ENCODE measurements at places on chromosomes 1 and 21. TPM values are rescaled to one million over a fixed set of nuclear protein-coding genes. Genes with fewer than 3 reads are reported as not detected.

GRCh38 chr1:109625176-109625575, 5.5 kb downstream of the AMPD2 start:
- DNase-seq = no peak

DNA sequence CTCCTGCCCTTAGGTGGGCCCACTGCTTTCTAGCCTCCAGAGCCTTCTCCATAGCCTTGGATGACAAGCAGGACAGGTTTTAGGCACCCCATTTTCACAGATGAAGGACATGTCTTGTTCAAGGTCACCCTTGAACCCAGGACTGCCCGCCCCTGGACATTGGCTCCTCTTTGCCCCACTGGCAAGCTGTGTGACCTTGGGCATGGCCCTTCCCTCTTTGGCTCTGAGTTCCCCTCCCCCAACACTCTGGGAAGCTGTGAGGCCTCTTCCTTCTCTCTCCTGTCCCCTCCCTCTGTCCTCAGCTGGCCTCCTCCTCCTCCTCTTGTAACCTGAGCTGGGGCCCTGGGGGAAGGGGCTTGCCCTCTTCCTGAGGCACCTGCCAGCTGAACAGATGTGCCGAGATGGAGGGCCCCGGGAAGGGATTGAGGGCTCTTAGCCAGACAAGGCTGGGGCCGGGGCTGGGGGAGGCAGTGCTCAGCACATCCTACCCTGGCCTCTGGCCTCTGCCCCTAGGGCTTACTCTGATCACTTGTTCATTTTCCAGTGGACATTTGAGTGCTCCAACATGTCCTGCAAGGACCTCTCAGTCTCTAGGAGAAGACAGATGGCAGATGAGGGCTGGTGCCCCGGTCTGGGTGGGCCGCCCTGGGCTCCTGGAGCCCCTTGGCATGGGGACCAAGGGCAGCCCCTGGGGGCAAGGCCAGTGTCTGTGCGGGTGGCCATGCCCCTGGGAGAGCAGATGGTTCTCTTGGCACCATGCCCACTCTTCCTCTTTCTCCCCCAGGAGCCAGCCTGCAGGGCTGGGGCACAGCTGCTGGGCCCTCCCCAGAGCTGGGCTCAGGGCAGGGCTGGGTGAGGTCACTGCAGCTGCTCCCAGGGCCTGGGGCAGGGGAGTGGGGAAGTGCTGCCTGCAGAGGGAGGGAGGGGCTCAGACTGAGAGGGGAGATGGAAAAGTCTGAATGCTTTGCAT, 10.7 kb downstream of the FOXO6 start:
- no peak for DNase-seq

GRCh38 chr1:94327001-94327690, 89.8 kb upstream of the ARHGAP29 start:
- peak; percentile 85 for DNase-seq

Gene ADGRL2
- total RNA-seq = 1.5 TPM

DNA sequence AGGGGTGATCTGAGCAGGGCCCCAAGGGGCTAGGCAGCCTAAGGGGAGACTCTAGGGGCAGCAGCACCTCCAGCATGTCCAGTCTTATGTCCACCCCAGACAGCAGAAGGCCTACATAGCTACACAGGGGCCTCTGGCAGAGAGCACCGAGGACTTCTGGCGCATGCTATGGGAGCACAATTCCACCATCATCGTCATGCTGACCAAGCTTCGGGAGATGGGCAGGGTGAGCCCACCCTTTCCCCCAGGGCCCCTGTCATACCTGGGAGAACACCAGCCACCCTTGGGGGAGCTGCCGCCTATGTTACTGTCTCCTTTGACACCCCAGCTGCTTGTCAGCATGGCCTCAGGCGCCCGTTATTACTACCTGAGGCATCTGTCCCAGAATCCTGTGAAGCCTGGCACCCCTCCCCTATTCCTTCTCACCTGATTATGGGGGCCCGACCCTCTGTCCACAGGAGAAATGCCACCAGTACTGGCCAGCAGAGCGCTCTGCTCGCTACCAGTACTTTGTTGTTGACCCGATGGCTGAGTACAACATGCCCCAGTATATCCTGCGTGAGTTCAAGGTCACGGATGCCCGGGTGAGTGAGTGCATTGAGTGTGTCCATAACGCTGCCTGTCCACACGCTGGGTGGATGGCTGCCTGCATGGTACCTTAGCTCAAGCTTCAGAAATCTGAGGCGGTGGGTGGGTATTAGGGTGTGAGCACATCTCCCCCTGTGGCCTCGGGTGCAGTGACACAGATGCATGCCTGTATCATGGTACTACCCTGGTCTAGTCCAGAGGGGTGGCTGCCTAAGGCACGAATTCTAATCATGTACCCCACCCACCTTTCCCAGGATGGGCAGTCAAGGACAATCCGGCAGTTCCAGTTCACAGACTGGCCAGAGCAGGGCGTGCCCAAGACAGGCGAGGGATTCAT, 29.7 kb upstream of the KDM4A start:
- DNase-seq = no peak

Gene APOBEC4
- not detected for total RNA-seq

GRCh38 chr1:10457875-10458274, 8.0 kb downstream of the CORT start:
- DNase-seq = no peak

DNA sequence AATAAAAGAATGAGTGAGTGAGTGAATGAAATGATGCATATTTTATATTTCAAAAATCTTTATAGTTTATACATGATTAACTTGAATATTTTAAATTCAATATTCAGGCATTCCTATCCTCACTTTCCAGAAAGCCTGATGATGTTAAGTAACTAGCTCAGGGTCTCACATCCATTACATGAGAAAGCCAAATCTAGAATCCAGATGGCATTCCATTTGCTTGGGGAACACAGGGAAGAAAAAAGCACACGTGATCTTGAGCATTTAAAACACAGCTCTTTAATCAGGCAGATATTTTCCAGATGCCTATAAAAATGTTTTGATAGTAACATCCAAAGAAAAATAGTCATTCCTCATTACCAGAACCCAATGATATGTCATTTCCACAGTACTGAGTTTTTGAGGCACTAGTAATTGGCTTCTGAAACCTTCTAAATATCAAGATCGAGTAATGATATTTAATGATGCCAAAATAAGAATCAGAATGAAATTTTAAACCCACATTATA, 291.9 kb downstream of the DSCAM start:
- no peak for DNase-seq

DNA sequence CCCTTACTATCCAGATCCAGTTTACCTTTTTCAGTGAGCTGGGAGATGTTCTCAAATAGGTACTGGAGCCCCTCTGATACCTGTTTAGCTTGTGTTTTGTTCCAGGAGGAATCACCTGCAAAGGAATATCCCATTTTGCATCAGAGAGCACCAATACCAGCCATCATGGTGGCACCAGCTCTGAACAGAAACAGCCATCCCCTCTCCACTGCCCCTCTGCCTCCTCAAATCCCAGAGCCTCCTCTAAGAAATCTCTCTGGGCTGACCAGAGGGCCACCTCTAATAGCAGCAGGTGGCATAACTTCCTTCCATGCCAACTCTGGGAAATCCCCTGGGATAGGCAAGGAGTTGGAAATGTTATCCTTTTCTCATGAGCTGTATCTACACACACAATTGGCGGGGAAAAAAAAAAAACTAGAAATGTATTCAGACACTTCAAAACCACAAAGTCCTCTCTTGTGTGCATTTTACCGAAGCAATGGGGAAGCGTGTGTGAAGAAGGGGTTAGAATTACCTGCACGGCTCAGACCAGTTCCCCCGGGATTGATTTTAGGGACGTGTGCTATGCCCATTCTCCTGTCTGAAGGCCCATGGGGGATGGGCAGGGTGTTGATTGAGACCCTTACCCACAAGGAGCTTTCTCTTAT, 2.4 kb downstream of the PGLYRP4 start:
- no peak for DNase-seq

DNA sequence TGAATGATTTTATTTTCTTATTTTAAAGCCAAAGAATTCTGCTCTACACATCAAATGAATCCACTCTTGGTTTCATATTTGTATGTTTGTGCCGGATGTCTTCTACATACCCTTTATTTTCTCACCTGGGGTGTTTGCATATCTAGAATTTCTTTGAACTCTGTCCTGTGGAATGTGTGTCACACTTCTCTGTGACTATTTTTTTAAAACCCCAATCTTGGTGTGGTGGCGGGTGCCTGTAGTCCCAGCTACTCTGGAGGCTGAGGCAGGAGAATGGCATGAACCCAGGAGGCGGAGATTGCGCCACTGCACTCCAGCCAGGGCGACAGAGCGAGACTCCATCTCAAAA, 35.4 kb downstream of the CENPF start:
- DNase-seq = no peak

Gene RAB3B
- total RNA-seq = 27.2 TPM

GRCh38 chr1:15460708-15461095, 4.2 kb downstream of the CELA2A start:
- no peak for DNase-seq

DNA sequence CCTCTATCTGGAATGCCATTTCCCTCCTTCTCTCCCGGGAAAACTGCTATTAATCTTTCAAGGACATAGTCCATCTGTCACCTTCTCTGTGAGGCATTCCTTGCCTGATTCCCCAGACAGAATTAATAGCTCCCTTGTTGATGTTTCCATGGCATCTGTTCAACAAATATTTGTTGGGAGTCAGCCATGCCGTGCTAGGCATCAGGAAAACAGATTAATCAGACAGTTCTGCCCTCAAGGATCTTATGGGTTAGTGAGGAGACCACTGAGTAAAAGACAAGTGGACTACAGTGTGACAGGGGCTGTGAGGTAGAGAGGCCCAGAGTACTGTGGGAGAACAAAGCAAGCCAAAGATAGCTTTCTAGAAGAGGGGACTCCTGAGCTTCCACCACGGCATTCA, 11.4 kb upstream of the MAGOH start:
- DNase-seq = no peak

DNA sequence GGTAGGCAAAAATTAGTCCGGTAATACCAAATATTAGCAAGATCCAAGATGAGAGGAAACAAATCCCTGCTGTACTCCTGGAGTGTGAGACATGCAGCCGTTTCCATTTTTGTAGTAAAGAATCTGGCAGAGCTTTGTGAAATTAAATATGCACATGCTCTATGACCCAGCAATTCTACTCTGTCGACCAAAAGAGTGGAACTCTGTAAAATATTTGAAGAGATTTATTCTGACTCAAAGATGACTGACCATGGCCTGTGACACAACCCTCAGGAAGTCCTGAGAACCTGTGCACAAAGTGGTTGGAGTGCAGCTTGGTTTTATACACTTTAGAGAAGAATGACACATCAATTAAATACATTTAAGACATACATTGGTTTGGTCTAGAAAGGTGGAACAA, 16.2 kb downstream of the HAX1 start:
- DNase-seq = no peak

Gene ZNF672
- 24.0 TPM for total RNA-seq

- no peak for DNase-seq
These were observed 316.9 kb downstream of the CTH start for GRCh38 chr1:70727886-70728489.

GRCh38 chr1:84504580-84505492, 1.4 kb upstream of the SPATA1 start:
- peak; percentile 9 for DNase-seq

DNA sequence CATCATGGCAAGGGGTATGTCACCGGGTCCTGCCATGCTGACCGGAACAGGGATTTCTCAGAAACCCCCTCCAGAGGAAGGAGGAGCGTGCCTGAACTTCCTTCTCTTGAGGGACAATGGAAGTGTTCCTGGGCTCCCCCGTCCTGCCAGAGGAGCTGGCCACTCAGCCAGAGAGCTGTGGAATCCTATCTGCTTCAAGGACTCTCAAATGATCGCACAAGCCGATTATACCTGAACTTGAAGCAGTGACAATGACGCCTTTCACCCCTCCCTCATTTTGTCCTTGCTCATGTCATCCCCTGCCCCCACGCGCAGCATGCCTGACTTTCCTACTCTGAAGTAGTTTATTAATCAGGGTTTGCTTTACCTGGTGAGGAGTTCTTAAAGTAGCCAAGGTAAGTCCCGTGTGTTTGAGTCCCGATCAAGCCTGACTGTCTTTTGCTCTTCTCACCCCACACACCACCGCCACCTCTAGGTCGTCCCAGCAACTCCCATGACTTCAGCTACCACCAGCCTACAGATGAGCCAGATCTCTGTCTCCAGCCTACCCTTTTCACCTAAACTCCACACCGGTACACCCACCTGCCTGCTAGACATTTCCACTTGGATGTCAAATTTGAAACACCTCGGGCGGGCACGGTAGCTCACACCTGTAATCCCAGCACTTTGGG, 25.0 kb upstream of the PRELP start:
- DNase-seq = no peak

DNA sequence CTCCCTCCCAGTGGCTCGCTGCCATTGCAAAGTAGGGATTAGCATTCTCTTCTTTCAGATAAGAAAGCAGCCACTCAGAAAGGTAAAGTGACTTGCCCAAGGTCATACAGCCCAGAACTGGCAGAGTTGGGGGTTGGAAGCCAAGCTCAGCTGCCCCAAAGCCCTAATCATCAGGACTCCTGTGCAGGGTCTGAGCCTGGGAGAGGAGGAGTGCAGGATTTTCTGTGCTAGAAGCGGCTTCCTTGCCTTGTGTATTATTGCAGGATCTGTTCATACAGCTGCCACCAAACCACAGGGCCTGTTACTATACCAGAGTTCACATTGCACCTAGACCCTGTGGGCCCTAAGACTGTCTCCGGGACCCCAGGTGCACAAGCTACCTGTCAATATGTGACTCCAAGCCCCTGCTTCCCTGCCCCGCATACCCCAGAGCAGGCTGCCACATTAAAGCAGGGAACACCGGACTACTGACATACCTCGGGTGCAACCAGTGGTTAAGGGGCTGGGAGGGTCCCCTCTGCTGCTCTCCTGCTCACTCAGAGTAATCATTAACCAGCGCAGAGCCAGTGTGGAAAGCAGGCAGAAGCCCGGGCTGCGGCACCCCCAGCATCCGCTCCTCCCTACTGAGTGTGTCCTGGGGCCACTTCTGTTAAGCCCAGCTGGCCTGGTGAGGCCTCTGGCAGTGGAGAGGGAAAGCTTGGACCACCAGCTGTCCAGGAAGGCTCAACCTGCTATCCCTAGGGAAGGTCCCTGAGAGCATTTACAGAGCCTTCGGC, 15.8 kb downstream of the HSPG2 start:
- DNase-seq = no peak

DNA sequence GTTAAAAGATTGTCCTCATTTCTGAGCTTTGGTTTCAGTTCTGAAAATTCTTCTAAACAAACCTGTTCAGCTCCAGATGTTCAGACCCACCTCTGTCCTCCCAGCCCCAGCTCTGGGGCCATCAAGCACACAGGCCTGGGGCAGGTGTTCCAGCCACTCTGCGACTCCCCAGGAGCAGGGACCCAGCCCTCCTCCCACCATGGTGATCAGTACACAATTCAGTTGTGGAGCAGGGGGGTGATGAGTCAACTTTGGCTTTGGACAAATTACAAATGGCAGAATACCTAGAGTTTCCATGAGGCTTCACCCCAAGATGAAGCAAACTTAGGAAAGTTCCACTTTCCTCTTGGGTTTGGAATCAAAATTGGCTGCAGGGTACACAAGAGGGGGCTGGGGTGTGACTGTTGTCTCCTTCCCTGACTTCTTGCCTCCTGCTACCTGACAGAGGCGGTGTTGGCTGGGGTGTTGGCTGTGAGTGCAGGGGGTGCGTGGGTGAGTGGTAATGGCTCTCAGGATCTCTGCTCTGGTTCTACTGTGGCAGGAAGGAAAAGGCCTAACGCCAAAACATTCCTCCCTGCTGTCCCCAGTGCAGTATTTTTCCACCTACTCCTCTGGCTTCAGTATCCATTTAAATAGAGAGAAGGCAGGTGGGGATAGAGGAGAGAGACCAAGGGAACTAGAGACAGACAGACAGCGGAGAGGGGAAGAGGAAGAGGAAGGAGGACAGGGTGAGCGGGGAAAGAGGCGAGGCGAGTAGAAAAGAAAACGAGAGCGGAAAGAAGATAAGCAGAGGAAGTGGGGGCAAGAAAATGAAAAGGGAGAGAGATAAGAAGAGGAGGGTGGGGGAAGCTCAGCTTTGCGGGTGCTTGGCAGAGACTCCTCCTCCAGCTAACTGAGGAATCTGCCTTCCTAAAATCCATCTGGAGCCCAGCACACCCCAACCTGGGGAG, 20.6 kb upstream of the LRRN2 start:
- DNase-seq = no peak

All from A673 (cell line).